Adrenal gland (tissue), 19 donors: ENCODE measurements at places on chromosomes 2 and 18.

GRCh38 chr2:226383461-226383860 is 416.2 kb downstream of the IRS1 start:
- no peak for DNase-seq

GRCh38 chr18:23723121-23723520 is 33.9 kb downstream of the LAMA3 start:
- no peak for DNase-seq

GRCh38 chr2:85594715-85595300 is 737 bp upstream of the RNF181 start:
- no peak for DNase-seq

GRCh38 chr2:45274250-45274926 is 265.1 kb upstream of the SIX2 start:
- DNase-seq, result no peak

- no peak for DNase-seq
Observed at GRCh38 chr18:48059455-48060010, 129.1 kb upstream of the SMAD2 start.
